ENCODE measurements at places on chromosomes 2 and 18.
A peak's percentile ranks its signal among the peaks of the same experiment; 100 is the strongest.

DNA sequence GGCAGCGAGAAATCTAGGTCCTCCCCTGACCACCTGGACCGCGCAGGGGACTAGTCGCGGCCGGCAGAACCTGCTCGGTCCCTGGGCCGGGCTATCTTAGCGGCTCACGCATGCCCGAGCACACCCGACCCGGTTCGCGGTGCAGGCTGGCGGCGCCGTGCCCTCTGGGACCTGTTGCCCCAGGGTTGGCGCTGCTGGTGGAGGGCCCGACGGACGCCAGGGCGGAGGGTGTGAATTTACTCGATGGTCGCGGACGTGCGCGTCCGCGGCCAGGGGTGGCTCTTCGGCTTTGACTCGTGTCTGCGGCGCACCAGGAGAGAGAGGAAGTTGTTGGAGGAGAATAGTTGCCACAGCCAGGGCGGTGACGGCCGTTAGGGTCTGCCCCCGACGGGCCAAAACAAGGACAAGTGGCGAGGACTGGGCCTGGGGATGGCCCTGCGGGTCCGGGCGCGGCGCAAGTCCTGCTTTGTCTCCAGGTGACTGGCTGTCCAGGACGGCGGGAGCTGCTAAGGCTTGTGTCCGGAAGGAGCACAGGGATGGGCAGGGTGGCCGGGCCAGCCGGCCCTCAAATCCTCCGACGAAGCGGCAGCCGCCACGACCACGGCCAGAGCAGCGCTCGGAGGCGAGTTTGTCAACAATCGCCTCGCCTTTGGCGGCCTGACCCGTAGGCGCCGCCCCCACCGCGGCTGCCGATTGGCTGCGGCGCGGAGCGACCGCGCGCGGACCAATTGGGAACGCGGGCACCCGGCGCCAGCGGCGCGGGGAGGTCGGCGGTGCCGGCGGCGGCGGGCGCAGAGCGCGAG, 1.3 kb downstream of the BCL2L11 start:
- peak; percentile 76 for DNase-seq

DNA sequence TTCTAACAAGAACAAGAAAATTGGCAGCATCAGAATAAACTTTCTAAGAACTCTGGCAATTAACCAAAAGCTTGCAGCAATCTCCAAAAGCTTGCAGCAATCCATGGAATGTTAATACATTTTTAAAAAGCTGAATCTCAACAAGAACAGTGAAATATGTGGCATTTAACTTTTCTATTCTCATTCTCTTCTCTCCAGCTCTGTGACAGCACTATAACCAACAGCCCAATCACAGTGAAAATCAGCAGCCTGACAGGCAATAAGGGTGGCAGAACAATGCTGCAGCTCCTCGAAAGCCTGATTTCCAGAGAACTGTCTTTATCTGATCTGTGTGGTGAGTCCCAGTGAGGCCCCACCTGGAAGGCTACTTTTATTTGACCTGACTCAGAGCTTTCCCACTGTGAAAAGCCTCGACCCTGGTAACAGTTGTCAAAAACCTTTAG, 60.0 kb downstream of the TMEM131 start:
- DNase-seq, result no peak

GRCh38 chr2:141439524-141439923, 691.3 kb downstream of the LRP1B start:
- DNase-seq, result no peak

DNA sequence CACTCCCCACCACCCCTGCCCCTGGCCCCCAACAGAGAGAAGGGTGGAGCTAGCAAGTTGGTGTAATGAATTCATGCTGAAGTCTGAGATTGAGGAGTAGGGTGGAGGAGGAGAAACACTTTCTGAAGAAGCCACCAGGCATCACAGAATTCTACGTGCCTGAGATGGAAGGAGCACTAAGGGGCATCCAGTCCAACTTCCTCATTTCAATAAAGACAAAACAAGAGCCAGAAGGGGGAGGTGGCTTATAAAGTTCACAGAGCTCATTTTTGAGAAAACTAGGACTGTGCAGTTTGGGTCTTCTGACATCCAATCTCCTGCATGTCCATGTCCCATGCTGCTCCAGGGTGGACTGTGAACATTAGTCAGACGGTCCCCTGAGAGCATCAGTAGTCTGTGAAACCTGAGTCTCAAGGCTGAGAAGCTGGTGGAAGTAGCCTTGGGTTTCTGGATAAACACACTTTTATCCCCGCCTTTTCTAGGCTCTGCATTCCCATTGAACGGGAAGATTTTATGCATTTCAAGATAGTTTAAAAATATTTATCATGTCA, 77.7 kb downstream of the TRIM43 start:
- DNase-seq, result no peak

GRCh38 chr2:136065384-136065783, 52.6 kb downstream of the CXCR4 start:
- no peak for DNase-seq

DNA sequence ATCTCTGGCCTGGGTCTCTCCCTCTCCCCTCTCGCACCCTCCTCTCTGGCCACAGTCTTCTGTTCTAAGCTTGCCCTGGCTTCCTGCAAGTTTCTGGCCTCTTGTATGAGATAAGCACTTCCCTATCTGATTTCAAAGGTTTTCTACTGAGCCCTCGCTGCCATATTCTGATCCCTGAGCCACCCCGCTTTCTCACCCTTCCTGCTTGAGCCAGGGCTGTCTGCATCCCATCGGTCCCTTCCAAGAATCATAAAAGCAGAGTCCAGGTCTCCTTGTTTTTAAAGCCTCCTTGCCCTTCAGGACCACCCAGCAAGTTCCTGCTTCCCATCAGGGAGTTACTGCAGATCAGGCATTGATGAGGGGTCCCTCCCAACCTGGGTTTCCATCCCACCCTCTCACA, 110.2 kb downstream of the PRKCE start:
- no peak for DNase-seq

- no peak for DNase-seq
Measured at GRCh38 chr2:88764141-88764849, 72.8 kb downstream of the RPIA start.

- DNase-seq, result no peak
Measured at GRCh38 chr2:231655488-231655887, 52.8 kb upstream of the PTMA start.

DNA sequence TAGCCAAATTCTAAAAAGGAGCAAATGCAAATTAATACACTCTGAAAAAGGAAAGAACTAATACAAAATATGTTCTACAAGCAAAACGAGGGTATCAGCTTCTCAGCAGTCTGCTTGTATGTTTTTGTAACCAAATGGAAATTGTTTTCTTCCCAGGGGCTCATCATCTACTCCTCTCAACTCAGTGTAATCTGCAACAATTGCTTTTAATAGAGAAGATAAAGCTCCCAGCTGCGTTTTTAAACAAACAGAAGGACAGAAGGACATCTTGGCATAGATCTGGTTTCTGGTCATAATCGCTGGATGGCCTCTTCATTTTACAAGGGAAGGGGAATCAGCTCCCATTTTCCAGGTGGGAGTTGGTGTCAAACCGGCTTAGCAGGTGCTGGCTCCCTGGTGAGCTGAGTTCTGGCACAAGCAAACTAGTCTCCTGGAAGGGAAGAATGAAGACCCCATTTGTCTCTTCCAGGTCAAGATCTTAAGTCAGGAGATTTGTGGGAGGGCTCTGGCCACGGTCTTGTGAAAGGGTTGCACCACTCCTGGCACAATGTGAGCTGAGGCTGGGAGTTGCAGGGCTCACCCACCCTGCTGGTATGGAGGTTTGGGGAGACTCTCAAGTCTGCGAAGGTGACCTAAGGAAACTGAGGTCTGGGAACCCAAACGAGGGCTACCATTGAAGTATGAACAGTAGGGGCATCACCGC, 41.6 kb downstream of the NPPC start:
- DNase-seq, result no peak

DNA sequence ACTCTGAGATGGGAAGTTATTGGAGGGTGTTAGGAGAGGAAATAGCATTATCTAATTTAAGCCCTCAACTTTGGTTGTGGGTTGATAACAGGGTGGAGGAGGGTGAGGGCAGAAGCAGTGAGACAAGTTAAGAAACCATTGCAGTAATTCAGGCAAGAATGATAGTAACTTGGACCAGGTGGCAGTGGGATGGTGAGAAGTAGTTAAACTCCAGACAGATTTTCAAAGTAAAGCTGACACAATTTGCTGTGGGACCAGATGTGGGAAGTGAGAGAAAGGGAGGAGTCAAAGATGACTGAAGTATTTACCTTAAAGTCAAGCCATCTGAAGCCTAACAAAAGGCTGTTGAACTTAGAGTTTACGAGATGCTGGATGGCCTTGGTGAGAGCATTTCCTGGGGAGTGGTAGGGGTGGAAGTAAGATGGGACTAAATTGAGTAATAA, 163.2 kb upstream of the KLF7 start:
- DNase-seq, result no peak

DNA sequence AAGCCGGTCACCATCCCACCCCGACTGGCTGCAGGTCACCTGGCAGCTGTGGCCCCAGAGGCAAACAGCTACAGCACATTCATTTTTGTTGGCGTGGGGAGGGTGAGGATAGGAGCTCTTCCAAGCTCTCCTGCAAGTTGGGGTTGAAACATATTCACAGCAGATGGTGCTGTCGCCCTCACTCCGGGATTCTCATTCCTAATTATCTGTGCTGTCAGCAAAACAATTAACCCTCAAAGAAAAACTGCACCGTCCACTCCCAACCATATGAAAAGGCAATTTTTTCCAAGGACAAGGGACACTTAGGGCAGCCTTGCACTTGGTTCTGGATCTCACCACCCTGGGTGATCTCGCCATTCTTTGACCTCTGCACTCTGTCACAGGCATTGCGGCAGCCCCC, 68.6 kb downstream of the ZBTB7C start:
- DNase-seq, result peak; percentile 19

- DNase-seq, result no peak
Measured at GRCh38 chr18:66728951-66729350, 125.1 kb upstream of the CDH19 start.

GRCh38 chr2:60509066-60509465, 44.4 kb downstream of the BCL11A start:
- DNase-seq, result no peak

DNA sequence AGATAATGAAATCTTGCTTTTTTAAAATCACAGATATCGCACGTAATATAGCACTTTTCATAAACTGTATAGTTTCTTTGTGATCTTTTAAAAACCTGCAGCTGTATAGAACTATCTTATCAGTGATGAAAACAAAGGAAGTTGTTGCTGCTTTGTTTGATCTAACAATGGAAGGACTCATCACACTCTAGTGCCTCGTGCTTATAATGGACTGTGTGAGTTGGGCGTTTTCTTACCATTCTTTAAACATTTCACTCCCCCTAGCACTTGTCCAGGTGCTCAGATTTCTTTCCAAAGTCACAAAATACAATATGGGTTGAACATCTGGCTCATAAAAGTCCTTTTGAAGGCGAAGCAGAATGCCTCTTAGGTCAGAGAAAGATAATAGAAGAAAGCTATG, 94.8 kb upstream of the SPATS2L start:
- no peak for DNase-seq

GRCh38 chr18:76622651-76623050, 127.6 kb upstream of the ZNF516 start:
- DNase-seq, result no peak

DNA sequence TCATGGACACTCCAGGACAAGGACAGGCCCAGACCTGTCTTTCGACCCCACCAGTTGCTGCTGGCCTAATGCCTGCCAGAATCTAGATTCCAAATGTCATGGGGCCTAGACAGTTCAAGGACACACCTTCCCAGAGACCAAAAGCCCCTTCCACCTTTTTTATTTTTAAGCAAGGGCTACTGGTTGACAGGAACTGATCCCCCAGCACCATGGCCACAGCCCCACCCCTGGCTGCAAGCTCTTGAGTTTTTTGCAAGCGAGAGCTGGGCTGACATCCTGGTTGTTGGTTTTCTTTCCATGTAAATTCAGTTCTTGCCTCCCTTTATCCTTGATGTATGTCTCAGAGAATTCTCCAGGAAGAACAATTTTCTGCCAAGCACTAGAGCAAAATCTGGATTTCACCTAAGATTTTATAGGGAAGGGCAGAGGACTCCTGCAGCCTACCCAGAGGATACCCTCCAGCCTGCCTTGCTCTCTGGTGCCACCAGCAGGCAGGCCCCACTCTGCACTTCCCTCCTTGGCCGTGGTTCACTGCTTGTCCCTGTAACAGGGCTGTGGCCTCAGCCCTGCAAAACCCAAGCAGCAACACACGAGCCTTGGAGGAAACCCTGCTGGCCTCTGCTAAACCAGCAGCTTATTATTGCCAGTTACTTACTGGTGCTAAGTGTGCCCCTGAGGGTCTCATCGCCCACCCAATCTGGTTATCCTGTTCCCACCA, 97.7 kb downstream of the TWIST2 start:
- no peak for DNase-seq

- peak; percentile 46 for DNase-seq
Measured at GRCh38 chr2:147214914-147215313, 629.9 kb upstream of the ACVR2A start.

- DNase-seq, result no peak
Measured at GRCh38 chr2:136032192-136032591, 46.8 kb upstream of the DARS1 start.

- no peak for DNase-seq
Measured at GRCh38 chr18:43789234-43790000, 512.1 kb upstream of the SYT4 start.

DNA sequence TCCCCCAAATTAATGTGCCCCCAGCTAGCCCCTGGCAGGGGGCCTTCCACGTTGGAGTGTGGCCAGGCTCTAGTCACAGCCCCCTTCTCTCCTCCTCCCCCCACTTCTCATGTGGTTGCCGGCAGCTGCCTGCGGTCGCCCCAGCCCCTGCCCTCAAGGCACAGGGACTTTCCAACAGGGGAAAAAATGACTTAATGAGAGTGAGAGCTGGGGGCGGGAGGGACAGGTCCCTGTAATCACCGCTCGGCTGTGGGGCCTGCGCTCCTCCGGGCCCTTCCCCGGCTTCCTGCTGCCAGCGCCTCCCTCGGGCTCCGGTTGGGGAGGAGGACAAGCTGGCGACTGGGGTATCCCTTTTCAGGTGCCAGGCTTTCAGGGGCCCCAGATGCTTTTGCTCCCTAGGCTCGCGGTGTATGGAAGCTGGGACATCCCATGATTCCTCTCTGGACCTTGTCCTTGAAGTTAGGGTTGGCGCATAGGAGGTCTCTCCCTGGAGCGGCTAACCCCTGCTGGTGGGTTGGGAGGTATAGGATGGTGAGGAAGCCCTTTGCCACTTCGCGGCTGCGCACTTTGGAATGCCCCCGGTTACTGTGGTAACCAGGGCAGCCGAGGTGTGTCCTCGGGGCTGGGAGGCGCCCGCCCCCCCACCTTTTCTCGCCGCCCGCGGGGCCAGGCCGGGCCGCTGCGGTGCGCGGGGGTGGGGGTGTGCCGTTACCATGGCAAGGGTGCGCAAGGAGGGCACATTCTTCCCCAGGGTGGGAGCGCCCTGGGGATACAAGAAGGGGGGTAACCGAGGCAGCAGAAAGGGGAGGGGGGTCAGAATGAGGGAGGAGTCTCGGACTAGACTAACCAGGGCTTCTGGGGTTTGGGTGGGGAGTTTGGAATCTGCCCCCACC, 16.1 kb downstream of the WNT10A start:
- DNase-seq, result peak; percentile 62

DNA sequence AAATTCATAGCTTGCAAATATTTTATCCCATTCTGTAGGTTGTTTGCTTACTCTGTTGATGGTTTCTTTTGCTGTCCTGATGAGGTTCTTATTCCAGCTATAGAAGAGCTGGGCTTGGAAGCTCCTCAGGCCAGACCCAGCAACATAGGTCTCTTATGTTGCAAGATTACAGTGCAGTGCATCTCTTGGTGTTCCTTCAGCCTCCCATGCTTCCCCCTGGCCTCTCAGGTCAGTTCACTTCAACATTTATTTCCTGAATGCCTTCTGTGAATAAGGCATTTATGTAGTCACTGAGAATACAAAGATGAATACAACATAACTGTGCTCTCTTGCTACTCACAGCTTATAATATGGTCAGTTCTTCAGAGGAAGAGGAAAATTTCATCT, 179.0 kb upstream of the SLC39A10 start:
- DNase-seq, result no peak

- DNase-seq, result no peak
Measured at GRCh38 chr18:55787536-55788073, 199.6 kb upstream of the TCF4 start.

Measured in NCI-H2171 (cell line).